ENCODE measurements at places on chromosomes 1 and 21. TPM values are rescaled to one million over a fixed set of nuclear protein-coding genes. Genes with fewer than 3 reads are reported as not detected.

Gene PPIAL4G
- total RNA-seq, result 0.41 TPM

Gene C1orf115
- total RNA-seq, result 60.7 TPM

Gene LAD1
- not detected for total RNA-seq

Gene AADACL4
- total RNA-seq, result not detected

Gene DNM3
- 76.2 TPM for total RNA-seq

DNA sequence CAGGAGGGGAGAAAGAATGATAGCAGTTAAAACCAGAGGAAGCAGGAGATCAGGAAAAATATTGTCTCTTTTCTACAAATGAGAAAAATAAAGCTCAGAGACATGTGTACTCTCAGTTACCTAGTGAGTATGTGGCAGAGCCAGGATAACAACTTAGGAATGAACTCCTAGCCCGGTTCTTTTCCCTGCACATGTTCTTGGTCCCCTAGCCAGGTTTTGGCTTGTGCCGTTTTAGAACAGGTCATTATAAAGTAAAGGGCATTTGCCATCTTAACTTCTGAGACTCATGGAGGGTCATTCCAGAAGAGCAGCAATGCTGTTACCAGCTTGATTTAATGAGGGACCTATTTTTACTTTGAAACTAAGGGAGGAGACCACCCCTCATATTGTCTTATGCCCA lies 48.1 kb upstream of the DAB1 start:
- no peak for DNase-seq

GRCh38 chr1:206722751-206723461 lies 38.2 kb downstream of the MAPKAPK2 start:
- no peak for DNase-seq

- DNase-seq, result no peak
Observed at GRCh38 chr1:2255047-2255419, 26.9 kb downstream of the SKI start.

GRCh38 chr1:7504438-7504720 lies 266.7 kb upstream of the VAMP3 start:
- DNase-seq, result no peak

GRCh38 chr1:234342774-234343173 lies 30.5 kb upstream of the COA6 start:
- no peak for DNase-seq

DNA sequence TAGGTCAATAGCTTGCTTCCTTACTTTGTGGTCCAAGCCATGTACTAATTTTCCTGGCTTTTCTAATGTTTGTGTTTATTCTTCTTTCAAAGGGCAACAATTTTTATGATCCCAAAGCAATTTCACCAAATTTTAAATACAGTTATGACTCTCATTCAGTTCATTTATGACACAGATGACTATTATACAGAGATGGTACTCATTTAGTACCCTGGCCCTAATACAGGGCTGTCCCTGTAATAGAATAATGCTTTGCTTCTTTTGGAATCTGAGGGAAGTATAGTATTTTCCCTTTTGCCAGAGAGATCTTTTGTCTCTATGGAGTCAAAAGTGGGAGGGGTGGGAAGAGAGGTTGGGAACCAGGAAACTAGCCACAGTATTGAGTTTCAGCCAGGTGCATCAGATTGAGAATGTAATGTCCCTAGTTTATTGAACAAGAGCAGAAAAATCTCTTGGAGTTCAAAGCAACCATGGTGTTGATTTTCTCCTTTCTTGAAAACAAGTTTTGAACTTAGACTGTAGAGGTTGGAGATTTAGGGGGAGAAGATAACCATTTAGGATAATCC lies 20.4 kb downstream of the DENND2D start:
- no peak for DNase-seq

- DNase-seq, result no peak
Observed at GRCh38 chr1:203362720-203363025, 11.8 kb upstream of the FMOD start.

GRCh38 chr1:87464022-87464490 lies 135.4 kb downstream of the LMO4 start:
- no peak for DNase-seq

DNA sequence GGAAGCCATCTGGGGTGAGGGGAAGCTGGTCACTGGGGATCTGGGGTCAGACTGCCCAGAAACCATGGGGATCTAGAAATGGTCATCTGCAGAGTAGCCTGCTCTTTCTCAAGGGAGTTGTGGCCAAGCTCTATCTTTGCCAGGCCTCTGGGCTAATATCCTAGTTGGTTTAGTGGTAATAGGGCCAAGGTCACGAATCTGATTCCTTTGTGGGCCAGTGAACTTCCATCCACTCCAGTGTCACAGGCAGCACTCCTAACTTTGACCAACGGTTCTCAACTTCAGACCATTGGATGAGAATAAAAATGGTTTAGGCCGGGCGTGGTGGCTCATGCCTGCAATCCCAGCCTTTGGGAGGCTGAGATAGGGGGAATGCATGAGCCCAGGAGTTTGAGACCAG lies 28.1 kb upstream of the PPP2R5A start:
- DNase-seq, result no peak

GRCh38 chr1:158930504-158930903 lies 848 bp upstream of the PYHIN1 start:
- no peak for DNase-seq

GRCh38 chr1:227793948-227794816 lies 21.3 kb upstream of the PRSS38 start:
- no peak for DNase-seq

DNA sequence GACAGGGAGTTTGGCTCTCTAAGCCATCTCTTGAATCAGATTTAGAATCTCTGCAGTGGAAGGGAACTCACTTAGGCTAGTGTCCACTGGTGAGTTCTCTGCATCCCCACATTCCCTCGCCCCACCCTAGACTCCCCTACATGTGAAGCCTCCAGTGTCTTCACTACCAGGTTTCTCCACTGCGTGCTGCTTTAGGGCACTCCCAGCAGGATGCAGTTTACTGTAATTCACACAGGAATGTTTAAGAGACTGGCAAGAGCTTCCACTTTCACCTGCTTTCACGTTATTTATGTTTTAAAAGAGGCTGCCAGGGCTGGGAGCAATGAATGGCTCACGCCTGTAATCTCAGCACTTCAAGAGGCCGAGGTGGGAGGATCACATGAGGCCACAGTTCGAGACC lies 60.2 kb downstream of the KAZN start:
- no peak for DNase-seq

DNA sequence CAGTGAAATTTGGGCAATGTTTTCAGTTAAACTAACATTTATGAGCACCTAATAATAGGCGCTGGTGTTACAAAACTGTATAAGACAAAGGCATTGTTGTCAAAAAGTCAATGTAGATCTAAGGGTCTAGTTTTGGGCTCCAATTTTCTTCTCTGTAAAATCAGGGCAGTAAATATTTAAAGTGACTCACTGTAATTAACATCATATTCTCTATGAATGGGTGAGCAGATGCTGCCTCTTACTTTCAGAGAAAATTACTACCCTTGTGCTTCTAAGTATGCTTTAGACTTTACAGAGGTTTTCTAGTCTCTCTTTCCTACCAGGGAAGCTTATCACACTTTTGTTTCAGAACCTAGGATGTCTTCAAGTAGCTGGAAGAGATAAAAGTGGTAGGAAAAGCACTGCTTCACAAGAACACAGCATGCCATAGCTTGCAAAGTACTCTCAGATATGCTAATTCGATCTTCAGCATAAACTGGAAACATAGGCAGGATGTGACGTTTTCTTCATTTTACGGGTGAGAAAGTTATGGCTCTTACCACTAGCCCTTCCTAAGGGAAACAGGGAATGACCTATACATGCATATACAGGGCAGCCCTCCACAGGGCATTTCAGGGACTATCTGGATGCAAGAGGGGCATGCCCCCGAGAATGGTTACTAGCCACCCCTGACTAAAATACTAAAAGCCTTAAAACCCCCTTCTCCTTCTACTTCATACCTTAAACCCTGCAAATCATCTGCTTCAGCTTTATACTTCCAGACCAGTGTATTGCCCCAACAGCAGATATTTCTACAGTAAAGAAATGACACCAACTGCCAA lies 2.6 kb downstream of the C1orf116 start:
- no peak for DNase-seq

GRCh38 chr1:9724706-9725476 lies 73.4 kb downstream of the PIK3CD start:
- peak; percentile 78 for DNase-seq

- DNase-seq, result no peak
Observed at GRCh38 chr1:178628637-178629251, 96.3 kb upstream of the RALGPS2 start.

DNA sequence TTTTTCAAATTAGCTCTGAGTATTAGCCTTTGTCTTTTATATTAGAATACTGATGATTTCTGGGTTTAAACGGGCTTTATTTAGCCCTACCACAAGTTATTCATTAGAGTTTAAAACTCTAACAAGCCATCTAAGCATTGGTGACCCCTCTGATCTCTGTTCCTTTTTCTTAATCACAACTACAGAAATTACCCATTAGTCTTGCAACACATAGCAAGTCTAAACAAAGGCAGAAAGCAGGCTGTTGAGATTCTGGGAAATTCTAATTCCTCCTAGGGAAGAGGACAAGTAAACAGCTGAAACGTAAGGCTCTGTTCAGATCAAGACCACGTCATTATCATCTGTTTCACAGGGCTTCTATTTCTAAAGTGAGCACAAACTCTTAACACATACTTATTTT lies 491.2 kb upstream of the ZRANB2 start:
- DNase-seq, result no peak

DNA sequence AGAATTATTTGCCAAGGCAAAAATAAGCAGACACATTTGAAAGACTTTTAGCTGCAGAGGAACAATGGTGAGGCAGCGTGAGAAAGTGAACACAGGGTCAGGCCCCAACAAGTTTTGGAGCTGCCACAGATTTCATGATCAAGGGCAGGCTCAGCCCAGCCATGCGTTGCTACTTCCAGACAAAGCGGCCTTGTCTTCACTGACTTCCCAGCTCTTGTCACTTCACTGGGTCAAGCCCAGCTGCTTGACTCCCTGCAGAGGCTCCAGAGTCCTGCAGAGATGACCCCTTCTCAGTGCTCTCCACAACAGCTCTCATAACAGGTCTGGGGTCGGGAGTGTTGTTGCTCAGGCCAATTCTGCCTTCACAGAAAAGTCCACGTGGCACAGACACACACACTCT lies 35.8 kb downstream of the HHAT start:
- no peak for DNase-seq

DNA sequence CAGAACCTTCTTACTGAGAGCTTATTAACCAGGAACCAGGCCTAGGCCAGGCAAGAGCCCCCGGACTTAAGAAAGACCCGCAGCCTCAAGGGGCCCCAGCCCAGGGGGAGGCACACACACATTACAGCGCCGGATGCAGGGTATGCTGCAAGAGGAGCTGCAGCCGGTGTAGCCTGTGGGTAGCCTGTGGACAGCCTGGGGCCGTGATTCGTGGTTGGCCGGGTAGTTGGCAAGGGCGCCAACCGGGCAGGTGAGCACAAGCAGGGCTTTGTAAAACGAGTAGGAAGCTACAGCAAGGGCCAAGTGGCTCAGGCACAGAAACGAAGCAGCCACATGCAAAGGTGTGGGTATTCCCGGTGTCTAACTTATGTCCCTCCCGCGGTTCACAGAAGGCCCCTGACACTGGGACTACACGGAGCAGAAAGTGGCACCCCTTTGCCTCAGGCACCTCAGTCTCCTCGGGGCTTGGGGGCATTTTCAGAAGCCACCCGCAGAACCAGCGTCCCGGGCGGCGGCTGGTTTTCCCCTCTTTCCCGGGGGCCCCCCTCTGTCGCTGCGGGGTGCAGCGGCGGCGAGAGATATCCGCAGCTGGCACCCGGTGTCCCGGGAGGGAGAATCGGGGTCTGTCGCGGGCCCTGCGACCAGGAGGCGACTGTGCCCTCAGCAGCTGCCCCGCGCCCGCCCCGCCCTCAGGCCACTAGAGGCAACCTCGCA lies 40.8 kb downstream of the KIAA1614 start:
- DNase-seq, result no peak

Data from frontal cortex (tissue), 4 donors.